ENCODE measurements at places on chromosomes 5 and 9. TPM values are rescaled to one million over a fixed set of nuclear protein-coding genes. Genes with fewer than 3 reads are reported as not detected.
A peak's percentile ranks its signal among the peaks of the same experiment; 100 is the strongest.

The GHR gene
- total RNA-seq: not detected

The SRA1 gene
- 28.3 TPM for total RNA-seq

The CDHR2 gene
- 4.8 TPM for total RNA-seq

The ENHO gene
- total RNA-seq: 0.36 TPM

The AGXT2 gene
- total RNA-seq: not detected

The IFNA21 gene
- not detected for total RNA-seq

GRCh38 chr5:137560420-137560819 is 61.3 kb upstream of the SPOCK1 start:
- DNase-seq: no peak

GRCh38 chr5:158679221-158679641 is 420.5 kb downstream of the EBF1 start:
- DNase-seq: no peak

GRCh38 chr5:137598399-137598798 is 99.3 kb upstream of the SPOCK1 start:
- no peak for DNase-seq

GRCh38 chr9:76573905-76574760 is 115.2 kb downstream of the GCNT1 start:
- no peak for DNase-seq

- no peak for DNase-seq
Measured at GRCh38 chr5:151233616-151234085, 9.8 kb upstream of the CCDC69 start.

GRCh38 chr5:57225553-57225952 is 51.7 kb downstream of the GPBP1 start:
- no peak for DNase-seq

GRCh38 chr5:96863949-96864584 is 12.2 kb upstream of the ERAP2 start:
- no peak for DNase-seq

- no peak for DNase-seq
Measured at GRCh38 chr5:6749026-6749716, 35.9 kb downstream of the TENT4A start.

DNA sequence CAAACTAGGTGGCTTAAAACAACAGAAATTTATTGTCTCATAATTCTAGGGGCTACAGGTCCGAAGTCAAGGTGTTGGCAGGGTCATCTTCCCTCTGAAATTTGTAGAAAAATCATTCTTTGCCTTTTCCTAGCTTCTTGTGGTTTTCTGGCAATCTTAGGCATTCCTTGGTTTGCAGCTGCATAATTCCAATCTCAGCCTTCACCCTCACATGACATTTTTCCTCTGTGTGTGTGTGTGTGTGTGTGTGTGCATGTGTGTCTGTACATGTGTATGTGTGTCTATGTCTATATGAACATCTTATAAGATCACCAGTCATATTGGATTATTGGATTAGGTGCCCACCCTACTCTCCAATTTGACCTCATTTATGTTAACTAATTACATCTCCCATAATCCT is 330.6 kb downstream of the CHSY3 start:
- no peak for DNase-seq

- no peak for DNase-seq
Measured at GRCh38 chr9:13444245-13445102, 165.0 kb upstream of the MPDZ start.

DNA sequence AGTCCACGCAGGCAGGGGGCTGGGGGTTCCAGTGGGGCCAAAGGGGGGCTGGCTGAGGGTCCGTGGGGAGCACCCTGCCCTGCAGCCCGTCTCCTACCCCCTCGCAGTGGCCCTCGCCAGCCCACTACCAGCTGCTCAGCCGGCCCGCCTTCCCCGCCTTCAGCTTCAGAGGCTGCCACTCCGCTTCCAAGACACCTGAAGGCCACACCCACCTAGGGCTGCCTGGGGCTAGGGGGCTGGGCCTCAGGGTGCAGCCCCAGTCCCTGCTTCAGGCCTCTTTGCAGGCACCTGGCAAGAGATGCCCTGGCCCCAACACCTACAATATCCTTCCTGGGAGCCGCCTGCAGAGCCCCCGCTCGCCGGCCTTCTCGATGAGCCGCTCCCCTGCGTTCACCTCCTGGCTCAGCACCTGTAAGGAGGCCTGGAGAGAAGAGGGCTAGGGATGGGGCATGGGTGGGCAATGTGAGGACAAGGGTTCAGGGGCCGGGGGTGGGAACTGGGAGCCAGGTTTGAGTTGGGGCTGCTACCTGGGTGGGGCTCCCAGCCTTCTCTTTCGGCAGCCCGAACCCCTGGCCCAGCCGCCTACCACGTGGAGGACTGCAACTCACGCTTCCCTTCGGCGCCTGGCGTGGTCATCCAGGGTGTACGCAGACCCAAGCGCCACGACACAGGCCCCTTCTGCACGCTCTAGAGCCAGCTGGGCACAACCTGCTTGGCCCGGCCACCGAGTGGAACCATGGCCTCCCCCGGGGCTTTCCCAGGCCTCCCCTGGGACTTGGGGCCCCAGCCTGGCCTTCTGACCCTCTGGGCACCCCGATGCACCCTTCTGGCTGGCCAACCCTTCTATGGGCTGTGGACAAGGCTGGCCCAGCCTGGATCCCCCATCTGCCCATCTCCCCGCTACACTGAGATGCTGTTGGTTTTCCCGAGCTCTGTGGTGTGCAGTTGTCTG is 1.7 kb downstream of the STPG3 start:
- no peak for DNase-seq

DNA sequence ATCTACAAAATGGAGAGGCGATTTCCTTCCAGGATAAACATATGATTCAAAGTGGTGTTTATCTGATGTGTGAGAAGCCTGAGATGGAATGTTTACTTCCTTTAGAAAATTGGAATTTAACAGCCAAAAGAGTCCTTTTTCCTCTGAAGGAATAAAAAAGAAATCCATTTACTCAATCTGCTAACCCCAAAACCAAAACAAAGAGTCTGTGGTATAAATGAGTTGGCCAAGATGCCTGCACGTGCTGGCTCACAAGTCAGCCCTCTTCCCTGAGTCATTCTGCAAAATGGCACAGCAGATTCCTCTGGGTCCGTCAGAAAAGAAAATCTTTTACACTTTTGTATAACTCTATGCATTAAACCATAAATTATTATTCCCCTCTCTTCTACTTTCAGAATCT is 60.8 kb downstream of the EBF1 start:
- no peak for DNase-seq

GRCh38 chr5:57007344-57007743 is 55.4 kb upstream of the MIER3 start:
- DNase-seq: no peak

GRCh38 chr5:66856041-66856805 is 260.0 kb downstream of the MAST4 start:
- DNase-seq: no peak

DNA sequence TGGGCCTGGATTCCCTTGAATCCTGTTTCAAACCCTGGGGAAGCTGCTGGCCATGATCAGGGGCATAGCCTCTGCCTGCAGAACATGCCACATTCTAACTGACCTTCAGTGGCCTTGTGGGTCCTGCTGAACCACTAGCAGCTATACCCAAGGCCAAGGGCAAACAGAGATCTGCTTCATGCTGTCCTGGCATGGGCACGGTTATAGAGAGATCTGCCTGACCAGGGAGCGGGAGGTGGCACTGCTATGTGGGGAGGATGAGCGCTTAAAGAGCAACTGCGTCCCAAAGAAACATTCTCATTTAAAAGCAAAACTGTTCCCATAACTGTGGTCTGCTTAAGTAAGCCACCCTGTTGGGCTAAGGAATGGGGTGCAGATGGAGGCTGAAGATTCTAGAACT is 36.5 kb upstream of the SYNPO start:
- DNase-seq: no peak

- DNase-seq: no peak
Measured at GRCh38 chr9:4704129-4704528, 24.8 kb downstream of the CDC37L1 start.

DNA sequence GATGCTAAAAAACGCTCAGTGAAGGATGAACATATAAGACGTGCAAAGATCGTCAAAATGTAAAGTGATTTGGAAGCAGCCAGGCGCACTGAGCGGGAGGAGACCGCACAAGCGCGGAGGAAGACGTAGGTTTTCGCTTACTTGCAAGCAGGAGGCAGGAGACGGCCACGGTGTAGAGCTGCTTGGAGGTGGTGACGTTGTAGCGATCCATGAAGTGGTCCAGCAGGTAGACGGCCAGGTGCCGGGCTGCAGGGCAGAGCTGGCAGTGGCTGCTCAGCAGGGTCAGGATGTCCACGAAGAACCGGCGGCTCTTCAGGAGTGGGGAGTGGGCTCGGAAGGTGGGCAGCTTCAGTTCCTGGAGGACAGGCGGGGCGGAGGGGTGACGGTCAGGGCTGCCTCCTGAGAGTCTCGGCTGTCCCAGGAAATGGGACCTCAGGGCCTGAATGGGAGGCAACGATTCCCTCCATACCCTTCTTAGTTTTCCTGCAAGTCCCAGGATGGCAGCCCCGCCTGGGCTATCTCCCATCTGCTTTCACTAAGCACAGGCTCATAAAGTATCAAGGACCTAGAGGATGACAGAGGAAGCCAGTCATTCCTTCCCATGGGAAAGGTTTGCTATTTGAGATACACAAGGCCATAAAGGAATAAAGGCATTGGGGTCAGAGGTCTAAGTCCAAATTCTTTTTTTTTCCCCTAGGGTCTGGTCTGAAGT is 31.8 kb downstream of the CCNJL start:
- no peak for DNase-seq

DNA sequence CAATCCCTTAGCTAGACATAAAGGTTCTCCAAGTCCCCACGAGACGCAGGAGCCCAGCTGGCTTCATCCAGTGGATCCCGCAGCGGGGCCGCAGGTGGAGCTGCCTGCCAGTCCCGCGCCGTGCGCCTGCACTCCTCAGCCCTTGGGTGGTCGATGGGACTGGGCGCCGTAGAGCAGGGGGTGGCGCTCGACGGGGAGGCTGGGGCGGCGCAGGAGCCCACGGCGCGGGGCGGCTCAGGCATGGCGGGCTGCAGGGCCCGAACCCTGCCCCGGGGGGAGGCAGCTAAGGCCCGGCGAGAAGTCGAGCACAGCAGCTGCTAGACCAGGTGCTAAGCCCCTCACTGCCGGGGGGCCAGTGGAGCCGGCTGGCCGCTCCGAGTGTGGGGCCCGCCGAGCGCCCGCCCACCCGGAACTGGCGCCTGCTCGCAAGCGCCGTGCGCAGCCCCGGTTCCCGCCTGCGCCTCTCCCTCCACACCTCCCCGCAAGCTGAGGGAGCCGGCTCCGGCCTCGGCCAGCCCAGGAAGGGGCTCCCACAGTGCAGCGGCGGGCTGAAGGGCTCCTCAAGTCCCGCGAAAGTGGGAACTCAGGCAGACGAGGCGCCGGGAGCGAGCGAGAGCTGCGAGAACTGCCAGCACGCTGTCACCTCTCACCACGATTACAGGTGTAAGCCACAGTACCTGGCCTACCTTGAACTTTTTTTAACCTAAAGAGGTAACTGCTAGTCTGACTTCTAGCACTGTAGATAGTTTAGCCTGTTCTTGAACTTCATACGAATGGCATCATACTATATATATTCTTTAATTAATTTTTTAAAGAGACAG is 35.5 kb downstream of the PTGS1 start:
- peak; percentile 10 for DNase-seq

DNA sequence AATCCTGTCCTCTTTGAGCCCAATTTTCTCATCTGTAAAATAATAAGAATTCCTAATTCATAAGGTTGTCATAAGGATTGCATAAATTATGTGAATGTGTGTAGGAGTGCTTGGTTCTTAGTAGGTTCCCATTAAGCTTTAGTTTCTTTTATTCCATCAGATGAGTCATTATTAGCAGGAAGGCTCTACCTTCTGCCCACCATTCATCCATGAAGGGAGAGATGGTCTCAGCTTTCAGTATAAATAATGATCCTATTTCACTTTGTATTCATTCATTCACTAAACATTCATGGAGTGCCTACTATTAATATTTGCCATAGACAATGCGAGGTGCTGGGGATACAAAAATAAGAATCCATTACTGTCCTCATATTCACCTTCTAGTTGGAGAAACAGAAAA is 3.0 kb downstream of the CMYA5 start:
- no peak for DNase-seq

DNA sequence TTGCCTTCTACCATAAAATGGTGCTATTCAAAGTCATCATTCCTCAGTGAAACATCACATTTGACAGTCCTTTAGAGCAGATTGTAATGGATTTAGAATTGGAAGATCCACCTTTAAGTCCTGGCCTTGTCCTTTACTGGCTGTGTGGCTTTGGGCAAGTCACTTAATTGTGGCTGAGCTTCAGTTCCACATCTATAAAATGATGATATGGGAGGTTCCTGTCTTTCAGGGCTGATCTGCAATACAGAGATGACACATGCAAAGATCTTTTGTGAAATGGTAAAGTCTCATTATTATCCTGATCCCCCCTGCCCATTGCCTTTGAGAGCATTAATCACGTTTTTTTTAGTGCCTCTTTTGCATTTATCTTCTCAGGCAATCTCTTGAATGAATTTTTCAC is 58.2 kb downstream of the ZFAND5 start:
- DNase-seq: no peak

DNA sequence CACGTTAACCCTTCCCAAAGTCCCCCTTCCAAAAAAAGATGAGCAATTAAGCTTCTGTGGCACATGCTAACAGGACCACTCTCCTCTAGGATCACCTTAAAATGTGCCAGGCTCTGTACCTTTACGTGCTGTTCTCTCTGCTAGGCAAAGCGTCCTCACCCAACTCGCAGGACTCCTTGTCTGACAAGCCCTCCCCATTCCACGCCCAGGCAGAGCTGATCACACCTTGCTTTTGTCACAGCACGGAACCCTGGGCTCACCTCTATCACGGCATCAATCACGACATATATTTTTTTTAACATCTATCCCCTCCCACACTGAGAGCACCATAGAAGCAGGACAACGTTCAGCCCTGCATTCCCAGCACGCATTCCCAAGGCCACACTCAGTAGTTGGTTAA is 47.1 kb downstream of the CDK5RAP2 start:
- DNase-seq: no peak

DNA sequence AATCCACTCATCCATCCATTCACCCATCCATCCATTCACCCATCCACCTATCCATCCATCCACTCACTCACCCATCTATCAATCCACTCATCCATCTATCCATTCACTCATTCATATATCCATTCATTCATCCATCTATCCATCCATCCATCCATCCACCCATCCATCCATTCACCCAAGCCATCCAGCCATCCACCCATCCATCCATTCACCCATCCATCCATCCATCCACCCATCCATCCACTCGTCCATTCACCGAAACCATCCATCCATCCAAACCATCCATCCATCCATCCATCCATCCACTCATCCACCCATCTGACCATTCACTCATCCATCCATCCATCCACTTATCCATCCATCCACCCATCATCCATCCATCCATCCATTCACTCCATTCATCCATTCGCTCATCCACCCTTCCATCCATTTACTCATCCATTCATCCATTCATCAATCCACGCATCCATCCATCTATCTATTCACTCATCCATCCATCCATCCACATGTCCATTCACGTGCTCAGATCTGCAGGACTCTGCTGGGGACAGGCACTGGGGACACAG is 6.6 kb downstream of the SLC9A3 start:
- DNase-seq: no peak

All from naive thymus-derived CD8-positive, alpha-beta T cell (primary cell).